Activated T-helper 1 cell treated with anti-CD3 and anti-CD28 coated beads, Interleukin-12 subunit alpha, Interleukin-12 subunit beta, Interleukin-2, Interleukin-4 antibody, amounts not matched to agents 30 ng/mL and 10 ng/mL and 1 ng/mL, durations not matched to agents 14 hours and 24 hours and 36 hours (primary cell): ENCODE measurements at places on chromosomes 5 and 9.

DNA sequence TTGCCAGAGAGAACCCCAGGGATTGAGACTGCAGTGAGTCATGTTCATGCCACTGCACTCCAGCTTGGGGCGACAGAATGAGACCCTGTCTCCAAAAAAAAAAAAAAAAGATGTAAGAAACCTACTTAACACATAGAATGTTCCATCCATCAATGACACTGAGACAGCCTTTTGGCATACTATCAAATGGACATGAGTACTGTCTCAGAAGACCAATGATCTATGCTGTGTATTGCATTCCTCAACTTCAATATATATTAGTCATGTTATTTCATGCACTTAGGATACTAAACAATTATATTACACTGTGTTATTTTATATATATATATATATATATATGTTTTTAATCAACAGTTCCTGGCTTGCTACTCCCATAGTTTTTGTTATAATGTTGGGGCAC, 57.1 kb upstream of the ANKH start:
- H3K4me3 ChIP-seq: no peak overlapping the region
- no peak overlapping the region for H3K27ac ChIP-seq
- no peak for DNase-seq
- H3K4me1 ChIP-seq: peaks cover 50% of the 10 kb centered on the region
- peaks cover 1% of the 10 kb centered on the region for H3K36me3 ChIP-seq

GRCh38 chr9:1200847-1201251, 150.7 kb downstream of the DMRT2 start:
- H3K4me3 ChIP-seq: no peak overlapping the region
- no peak overlapping the region for H3K27ac ChIP-seq
- H3K27me3 ChIP-seq: no peaks in the 10 kb centered on the region
- H3K4me1 ChIP-seq: no peaks in the 10 kb centered on the region

- no peak overlapping the region for H3K27ac ChIP-seq
- H3K4me1 ChIP-seq: peaks cover 15% of the 10 kb centered on the region
- DNase-seq: no peak
Measured at GRCh38 chr5:59648949-59649921, 244.3 kb downstream of the PDE4D start.

DNA sequence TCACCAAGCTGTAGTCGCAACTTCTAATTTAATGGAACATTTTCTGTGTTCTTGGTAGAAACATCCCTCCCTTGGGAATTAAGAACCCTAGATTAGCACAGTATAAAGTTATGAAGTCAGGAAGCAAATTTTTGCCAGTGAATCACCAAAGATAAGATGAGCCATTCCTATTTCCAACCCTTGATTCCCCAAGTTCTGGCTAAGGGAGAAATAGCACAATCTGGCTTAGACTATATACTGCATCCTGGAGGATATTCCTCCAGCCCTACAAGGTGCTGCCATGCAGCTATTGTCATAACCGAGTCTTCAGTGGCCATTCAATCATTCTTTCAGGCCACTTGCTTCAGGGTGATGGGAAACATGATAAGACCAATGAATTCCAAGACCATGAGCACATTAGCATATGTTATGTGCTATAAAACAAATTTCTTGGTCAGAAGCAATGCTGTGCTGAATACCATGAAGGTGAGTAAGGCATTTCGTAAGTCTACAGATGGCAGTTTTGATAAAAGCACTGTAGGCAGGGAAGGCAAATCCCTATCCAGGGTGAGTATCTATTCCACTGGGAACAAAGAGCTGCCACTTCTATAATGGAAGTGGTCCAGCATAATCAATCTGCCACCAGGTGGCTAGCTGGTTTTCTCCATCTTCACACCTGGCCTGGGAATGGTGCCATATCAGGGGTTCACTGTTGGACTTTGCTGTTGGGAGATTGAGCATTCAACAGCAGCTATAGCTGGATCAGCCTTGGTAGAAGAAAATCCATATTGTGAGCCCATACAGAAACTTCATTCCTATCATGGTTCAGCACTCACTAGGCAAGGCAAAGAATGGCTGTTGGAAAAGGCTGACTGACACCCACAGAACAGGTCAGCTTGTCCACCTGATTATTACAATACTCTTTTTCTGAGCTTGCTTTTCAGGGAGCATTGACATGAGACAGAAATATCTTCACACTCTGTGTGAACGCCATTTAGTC, 19.6 kb upstream of the ARL15 start:
- peaks cover 7% of the 10 kb centered on the region for H3K4me1 ChIP-seq
- H3K36me3 ChIP-seq: no peaks in the 10 kb centered on the region
- H3K4me3 ChIP-seq: no peak overlapping the region
- H3K27me3 ChIP-seq: peaks cover 14% of the 10 kb centered on the region
- no peak for DNase-seq
- no peak overlapping the region for H3K27ac ChIP-seq
